ENCODE measurements at places on chromosomes 12 and 14.

DNA sequence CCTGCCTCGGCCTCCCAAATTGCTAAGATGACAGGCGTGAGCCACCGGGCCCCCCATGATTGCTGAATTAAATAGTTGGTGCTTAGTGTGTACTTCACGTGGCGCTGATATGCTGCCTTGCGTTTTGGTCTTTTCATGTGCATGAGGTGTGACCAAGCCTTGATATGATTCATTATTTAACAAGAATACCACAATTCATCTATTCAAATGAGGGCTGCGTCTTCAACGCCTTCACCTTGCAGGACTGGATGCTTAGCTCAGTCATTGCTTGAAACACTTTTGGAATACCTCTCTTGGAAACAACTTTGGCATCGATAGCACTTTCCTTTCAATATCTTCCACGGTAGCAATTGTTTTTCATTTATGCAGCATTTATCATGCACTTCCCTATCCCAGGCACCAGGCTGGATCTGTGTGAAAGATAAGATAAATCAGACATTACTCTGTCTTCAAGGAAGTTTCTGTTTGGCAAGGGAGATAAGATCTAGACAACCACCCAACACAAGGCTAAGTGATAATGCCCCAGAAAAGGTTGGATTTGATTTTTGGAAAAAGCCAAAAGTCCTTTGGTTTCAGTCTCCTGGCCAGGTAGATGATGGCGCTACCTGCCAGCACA, 1.3 kb upstream of the TEAD4 start:
- DNase-seq: no peak

GRCh38 chr12:116968986-116969385, 58.2 kb downstream of the FBXW8 start:
- DNase-seq: no peak

DNA sequence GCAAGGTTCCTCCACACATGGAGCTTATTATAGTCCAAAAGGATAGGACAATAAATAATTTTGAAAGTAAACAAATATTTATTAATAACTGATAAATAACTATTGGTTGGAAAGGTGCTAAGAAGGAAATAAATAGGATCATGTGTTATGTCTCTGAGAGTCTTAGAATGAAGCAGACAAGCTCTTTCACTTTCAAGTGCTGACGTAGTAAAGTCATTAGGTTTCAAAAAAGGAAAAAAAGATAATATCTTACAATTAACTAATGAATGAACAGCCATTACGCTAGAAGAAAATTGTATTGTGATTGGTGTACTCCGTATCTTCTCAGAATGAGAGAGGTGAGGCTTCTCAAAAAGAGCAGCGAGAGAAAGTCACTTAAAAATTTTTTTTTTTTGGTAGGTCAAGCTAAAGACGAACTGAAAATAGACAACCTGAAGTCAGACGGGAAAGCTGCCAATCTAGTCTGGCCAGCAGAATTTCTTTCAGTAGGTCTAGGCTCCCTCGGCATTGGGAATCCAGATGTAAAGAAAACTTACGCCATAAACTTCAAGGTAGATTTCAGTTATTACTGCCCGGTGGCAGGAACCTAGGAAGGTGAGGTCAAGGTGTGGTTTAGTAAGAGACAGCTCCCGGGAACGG, 583 bp upstream of the LEMD3 start:
- no peak for DNase-seq

- DNase-seq: no peak
Measured at GRCh38 chr14:55884819-55885218, 233.4 kb upstream of the PELI2 start.

GRCh38 chr14:68970038-68970612, 9.0 kb downstream of the ACTN1 start:
- no peak for DNase-seq

- no peak for DNase-seq
Measured at GRCh38 chr12:6539707-6540134, 5.4 kb downstream of the GAPDH start.

DNA sequence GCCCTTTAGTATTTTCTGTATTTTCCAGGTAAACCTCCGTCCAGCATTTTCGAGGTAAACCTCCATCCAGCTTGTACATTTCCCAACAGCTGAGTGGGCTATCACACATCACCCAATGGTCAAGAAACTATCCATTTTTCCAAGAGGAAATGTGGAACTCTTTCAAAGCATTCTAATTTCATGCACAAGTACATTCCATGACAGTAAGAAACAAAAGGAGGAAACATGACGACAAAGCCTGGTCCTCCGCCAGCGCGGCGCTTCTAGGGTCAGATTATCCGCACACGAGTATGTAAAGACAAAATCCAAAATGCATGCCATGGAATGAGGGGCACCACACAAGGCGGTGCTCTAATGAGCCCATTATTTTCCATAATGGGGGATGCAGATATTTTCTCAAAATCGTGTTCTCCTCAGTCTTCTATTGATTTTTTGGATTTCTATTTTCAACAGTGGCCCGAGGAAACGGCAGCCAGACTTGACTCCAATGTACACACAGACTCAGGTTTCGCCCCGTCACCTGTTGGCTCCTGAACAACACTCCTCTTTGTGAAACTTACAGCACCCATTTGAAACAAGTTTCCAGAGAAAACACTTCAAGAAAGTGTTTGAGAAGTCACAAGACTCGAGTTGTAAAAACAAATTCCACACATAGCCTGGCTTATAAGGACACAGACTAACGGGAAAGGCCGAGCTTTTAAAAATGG, 107.4 kb downstream of the PRICKLE1 start:
- DNase-seq: no peak

DNA sequence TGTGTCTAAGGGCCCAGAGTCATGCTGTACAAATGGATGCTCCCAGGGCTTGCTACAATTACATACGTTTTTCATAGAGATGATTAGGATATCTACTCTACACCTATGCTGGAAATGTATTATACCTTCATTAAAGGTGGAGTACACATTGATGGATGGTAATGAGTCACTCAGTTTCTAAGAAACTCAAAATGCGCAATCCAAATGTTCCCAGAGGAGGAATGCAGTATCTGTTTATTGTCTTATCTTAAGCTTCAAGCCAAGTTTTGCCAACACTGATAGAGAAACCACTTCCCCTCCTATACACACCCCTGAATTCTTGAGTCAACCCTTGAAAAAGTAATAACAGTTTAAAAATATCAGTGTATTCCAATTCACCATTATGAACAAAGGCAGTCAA, 266.6 kb upstream of the FAR2 start:
- no peak for DNase-seq

DNA sequence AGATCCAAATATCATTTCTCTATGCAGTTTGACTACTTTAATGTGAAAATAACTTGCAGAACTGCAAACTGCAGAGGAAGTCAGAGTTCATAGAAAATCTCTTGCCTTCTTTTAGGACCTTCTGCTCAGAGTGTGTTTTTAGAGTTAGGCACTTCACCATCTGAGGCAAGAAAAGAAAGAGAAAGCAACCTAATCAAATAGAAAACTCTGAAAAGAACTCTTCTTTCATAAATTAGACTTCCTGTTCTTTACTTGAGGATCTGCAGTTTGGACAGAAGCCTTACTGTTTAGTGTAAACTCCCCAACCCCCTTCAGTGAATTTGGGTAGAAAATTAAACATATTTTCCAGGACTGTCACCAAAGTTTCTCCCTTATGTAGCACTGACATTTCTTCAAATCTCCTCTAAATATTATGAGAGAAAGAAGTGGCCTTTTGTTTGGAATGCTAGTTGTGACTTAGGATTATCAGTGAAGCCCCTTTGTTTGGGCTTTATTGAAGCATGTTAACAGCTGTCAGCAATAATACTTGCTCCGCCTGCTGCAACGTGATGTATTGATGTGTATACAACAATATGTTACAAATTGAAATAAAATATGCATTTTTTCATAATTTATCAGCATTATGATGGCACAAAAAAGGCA, 99.5 kb downstream of the PDZRN4 start:
- no peak for DNase-seq

GRCh38 chr14:50051106-50051505, 65.3 kb downstream of the VCPKMT start:
- no peak for DNase-seq

DNA sequence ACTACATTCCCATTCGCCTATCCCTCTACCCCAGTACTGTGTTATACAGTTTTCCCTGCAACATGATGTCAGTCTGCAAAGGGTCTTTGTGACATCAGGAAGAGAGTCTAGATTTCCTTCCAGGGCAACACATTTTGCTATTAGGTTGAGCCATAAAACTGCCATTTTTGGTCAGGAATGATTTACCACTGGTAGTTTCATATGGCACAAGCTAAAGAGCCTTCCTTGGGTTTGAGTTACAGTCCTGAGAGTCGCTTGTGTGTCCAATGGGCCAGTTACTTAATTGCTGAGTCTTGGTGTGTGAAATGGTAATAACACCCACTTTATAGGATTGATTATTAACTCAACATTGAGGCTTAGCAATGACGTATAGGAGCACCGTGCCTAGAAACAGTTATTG, 22.6 kb upstream of the AMIGO2 start:
- DNase-seq: no peak

- DNase-seq: no peak
Measured at GRCh38 chr14:31251028-31251958, 43.7 kb upstream of the HECTD1 start.

DNA sequence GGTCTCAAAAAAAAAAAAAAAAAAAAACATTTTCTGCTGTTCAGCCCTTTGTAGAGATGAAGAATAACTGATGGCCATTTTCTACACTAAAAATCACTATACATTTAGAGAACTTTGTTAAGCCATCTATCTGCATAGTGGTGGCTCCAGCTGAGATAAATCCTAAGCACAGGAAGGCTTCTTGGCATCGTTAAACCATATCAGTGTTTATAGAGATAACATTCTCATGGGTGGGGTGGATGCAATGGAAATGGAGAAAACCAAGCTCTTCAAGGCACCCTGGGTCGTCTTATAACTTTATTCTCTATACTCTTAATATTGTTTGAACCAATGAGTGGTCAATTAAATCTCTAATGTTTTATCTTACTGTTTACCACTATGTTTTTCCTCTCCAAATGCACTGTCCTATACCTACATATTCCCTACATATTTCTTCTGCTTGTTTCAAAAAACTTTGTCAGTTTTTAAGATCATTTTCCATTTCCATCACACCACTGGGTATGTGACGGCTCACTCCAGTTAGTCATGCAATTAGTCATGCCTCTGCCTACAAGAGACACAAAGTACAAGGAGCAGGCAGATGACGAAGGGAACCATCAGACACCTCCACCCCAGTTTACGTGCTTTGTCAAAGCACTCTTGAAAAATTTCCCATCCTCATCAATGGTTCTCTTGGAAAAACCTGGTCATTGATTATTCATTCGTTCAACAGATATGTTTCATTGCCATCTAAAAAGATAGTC, 119.3 kb upstream of the OVCH1 start:
- DNase-seq: no peak

DNA sequence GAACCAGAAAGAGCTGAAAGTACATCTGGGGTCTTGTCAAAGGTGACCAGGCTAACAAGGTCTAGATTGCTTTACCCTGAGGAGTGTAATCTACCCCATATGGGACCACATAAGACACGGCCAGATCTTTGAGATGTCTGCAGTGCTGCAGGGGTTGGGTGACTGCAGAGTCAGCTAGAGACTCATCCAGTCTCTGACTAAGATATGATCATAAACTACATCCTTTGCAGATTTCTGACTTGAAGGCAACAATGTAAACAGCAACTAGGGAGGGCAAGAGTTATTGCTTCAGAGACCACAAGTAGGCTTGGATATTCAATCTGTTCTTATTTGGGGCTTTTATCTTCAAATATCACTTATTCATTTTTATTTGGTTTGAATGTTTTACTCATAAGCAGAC, 1080.5 kb upstream of the FOXG1 start:
- no peak for DNase-seq

DNA sequence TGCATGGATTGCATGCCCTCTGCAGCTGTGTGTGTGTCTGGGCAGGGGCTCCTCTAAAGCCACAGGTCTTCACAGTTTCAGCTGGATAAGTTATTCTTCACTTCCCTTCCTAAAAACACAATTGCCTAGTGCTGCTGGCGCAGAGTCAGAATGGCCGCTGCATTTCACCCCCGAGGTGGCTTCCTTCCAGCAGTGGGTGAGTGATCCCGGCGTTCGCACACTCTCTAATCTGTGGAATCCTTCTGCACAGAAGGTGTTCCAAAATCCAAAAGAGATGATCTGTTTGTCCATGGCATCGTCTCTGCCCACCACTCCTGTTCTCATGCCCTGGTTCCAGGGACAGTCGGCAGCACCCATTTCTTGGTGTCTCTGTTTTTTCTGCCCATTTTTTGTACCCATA, 340.7 kb downstream of the DPF3 start:
- DNase-seq: no peak

- no peak for DNase-seq
Measured at GRCh38 chr12:111330800-111331752, 37.8 kb downstream of the PHETA1 start.

- peak; percentile 31 for DNase-seq
Measured at GRCh38 chr14:29016050-29016900, 249.7 kb downstream of the FOXG1 start.

- DNase-seq: no peak
Measured at GRCh38 chr14:22798528-22798927, 16.7 kb downstream of the SLC7A7 start.

DNA sequence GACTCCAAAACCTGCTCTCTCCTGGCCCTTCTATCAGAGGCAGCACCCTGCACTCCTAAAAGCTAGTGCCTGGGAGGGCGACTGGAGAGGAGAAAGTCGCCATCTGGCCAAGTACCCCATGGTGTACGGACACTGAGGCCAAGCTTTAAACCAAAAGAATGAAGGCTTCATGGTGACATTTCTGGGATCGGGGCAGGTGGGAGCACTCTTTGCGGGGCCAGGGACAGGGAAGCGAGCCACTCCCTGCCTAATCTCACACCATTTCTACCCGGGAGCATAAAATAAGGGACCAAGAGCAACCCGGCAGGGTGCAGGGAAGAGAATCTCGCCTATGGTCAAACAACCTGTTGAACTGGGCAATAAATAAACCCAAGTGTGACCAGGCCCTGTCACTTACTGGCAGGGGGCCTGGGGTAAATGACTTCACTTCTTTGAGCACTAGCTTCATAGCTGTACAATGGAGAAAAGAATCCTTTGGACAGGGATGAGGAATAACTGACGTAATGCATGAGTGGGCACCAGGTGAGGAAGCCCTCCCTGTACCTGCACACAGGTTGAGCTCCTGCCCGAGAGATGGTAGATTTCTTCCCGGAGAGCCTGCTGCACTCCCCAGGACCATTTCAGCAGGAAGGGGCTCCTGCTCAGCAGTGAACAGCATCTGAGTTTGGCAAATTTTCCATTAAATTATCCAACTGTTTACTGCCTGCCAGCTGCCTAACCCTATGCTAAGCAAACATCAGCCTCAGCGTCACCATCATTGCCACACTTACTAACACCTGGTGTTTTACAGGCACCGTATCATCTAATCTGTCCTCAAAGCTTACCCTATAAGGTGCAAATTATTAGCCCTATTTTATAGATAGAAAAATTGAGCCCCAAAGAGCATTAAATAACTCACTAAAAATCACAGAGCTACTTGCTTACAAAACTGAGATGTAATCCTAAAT, 2.0 kb downstream of the SERPINA1 start:
- no peak for DNase-seq

- DNase-seq: no peak
Measured at GRCh38 chr12:88552610-88553079, 27.6 kb downstream of the KITLG start.
